ENCODE measurements at places on chromosomes 1 and 21.

DNA sequence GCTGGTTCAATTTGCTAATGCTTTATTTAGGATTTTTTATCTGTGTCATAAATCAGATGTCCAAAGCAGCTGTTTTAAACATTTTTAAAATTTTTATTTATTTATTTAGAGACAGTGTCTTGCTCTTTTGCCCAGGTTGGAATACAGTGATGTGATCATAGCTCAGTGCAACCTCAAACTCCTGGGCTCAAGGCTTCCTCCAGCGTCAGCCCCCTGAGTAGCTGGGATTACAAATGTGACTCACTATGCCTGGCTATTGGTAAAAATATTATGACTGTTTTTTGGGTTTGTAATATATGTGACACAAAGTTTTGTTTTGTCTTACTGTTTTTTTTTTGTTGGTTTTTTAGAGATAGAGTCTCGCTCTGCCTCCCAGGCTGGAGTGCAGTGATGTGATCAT, 11.8 kb downstream of the ZBED6 start:
- DNase-seq, result no peak

DNA sequence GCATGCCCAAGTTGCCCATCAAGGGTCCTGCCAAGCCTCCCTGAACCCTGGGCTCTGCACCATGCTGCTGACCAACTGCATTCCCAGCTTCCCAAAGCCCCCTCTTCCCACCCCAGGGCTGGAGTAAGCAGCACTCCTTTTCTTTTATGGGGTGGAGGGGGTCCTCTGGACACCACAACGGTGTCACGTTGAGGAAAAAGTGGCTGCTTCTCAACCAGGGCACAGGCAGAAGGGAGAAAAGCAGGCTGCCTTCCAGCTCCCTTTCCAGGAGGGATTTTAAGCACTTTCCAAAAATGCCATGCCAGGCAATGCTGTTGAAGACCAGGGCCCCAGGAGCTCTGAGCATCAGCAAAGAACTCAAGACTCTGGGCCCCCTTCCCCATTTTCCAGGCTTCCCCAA, 691 bp downstream of the RIMS3 start:
- no peak for DNase-seq

DNA sequence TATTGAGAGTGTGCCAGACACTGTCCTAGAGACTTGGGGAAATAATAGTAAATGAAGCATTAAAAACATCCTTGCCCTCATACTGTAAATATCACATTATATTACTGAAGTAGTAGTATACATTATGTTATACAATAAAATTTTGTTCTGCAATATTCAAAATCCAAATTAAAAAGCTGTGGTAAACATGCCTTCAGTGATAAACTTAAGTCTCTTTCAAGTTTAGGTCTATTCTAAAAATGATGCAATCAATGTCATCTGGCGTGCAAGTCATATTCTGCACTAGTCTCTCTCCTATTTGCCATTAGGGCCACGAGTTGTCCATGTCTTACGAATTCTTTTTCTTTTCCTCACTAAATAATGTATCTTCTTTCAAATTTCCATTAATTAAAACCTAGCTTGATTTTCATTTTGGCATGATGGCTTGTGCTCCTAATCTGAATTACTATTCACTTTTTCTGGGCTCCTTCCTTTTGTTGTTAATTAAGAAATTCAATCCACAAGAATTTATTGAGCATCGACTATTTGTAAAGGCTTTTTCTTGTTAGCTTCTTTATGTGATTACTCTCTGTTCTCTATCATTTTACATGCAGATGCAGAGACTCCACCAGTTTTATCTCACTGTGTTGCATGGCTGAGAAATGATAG, 130.7 kb downstream of the COQ8A start:
- DNase-seq, result no peak

DNA sequence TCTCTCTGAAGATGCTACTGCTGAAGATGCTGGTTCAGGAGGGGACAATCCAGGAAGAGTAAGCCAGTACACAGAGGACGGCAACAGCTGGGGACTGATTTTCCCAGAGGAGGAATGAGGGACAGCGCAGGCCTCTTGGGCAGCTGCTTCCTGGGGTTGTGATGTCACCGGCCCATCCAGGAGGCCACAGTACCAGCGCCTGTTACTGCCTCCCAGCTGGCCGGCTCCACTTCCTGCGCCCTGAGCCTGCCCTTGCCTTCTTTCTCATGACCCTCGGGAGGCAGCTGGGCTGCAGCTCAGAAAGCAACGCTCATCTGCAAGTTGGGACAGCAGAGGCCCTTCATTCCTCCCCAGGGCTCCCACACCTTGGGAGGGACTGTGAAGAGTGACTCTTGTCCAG, 21.9 kb upstream of the ID3 start:
- no peak for DNase-seq

DNA sequence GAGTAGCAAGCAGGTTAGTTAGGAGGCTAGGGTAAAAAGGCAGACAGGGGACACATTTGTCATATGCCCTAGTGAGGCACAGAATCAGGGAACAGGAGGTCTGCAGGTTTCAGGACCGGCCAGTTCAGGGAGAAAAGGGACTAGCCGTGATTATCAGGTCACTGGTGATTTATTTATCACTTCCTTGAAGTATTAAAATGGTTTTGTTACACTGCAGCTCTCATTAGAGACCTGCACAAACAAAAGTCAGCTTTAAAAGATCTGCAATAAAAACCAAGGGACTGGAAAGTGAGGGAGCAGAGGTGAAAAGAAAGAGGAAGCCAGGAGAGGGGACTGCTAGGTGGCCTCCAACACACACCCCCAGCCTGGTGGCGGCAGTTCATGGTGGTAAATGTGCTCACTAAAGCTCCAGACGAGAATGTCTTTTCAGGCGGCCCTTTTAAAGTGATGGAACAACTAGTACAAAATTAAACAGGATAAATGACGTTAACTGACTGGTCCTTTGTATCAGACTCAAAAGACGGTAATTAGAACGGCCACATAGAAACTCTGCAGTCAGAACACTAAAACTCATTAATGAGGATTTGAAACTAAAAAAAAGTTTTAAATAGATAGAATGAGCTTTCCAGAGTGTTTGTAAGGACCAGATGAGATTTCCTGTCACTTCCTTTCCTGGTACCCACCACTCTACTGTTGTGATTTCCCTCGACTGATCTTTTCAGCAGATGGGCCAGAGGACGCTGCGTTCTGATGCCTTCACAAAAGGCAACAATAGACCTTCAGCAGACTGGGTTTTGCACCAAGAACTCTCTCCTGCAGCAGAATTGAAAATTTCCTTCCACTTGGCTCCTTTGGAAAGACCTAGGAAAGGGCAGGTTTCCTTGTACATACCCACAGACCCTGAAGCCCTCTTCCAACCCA, 136.8 kb downstream of the NTPCR start:
- DNase-seq, result no peak
